ENCODE measurements at places on chromosomes 2 and 18.

DNA sequence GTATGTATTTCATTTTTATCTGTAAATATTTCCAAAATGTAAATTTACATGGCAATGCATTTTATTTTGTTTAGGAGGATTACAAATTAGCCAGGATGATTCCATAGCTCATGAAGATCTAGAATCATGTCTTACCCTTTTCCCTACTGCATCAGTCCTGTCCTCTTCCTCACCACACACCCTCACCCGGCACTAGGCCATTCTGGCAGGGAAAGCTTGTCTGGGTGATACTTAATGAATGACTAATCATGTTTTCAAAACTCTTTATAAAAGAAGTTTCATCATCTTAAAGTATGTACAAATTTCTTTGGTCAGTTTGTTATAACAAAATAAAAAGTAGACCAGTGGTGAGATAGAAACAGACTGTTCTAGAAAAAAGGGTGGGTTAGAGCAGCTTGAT is 283.3 kb upstream of the VWC2L start:
- no peak for DNase-seq

DNA sequence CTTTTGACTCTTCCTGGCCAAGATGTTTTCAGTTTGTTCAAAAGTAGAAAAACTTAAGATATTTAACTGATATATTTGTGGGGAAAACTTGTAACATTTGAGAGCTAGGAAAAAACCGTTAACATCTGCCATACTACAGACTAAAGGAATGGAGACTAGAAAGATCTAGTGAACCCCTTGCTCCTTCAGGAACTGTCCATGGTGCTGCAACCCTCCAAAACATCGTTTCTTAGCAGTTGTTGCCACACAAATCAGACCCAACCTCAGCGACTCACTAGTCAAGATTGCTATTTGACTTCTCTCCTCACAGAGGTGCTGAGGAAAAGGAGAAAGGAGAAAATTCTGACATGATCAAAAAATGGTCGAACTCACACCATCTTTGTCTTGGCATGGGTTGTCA is 393.8 kb upstream of the LYPD1 start:
- DNase-seq: no peak

- no peak for DNase-seq
These were observed 10.1 kb downstream of the ID2 start for GRCh38 chr2:8691859-8692437.

DNA sequence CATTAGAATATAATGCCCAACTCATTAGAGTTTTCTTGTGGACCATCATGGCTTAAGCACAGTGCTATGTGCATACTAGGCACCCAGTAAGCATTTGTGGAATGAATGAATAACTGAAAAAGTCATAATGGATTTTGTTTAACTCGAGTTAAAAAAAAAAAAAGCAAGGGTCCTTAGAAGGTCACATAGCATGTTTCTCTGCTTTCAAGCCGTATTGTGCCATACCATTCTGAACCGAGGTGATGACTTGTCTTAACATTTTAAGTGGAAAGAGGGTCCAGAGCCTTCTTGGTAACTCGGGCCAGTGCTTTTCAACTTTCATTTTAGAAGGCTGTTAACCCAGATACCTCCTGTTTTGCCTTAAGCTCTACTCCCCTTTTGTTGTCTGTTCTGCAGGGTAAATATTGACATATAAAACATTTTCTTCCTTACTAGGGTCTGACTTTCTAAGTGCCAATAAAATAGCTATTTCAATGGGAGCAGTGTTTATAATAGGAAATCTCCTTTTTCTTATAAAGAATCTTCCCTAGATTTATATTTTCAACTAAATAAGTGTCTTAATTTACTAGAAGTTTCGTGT is 787 bp upstream of the ADGRF3 start:
- DNase-seq: no peak

- no peak for DNase-seq
These were observed 89.6 kb downstream of the MTCL1 start for GRCh38 chr18:8794934-8795280.
